ENCODE measurements at places on chromosomes 7 and 10.

DNA sequence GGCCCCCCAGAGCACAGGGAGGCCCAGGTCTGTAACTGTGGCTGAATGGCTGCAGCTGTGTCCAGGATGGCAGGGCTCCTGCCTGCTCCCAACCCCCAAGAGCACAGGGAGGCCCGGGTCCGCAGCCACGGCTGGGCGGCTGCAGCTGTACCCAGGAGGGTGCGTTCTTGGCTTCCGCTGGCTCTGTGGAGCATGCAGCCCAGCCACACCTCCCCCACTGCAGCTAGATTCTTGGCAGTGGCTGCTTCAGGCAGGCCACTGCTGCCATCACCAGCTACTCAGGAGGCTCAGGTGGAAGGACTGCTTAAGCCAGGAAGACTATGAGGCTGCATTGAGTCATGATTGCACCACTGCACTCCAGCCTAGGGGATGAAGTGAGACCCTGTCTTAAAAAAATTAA lies 27.9 kb downstream of the C7orf25 start:
- DNase-seq: no peak

GRCh38 chr7:997404-998395 lies 14.7 kb downstream of the CYP2W1 start:
- DNase-seq: no peak

DNA sequence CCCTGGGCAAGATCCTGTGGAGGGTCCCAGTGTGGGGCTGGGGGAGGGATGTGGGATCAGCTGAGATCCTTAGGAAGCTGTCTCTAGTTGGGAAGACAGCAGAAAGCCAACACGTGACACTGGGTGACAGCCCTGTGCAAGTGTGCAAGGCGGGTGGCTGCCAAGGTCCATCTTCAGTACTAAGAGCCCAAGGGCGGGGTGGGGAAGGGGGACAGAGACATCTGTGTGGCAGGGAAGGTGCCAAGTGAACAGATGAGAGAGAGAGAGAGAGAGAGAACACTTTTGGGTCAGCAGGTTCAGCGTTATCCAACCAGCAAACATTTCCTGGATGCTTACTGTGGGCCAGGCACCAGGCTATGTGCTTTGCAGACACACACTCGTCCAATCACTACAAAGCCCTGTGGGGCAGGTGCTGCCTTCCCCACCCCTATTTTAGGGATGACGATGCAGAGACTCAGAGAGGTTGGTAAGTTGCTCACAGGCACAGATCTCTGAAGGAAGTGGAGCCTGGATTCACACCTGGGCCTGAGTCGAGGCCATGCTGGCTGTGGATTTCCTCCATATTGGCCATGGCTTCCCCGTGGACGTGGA lies 135.7 kb downstream of the GRK5 start:
- DNase-seq: no peak

- DNase-seq: no peak
These were observed 20.3 kb downstream of the YWHAG start for GRCh38 chr7:76338298-76339084.

DNA sequence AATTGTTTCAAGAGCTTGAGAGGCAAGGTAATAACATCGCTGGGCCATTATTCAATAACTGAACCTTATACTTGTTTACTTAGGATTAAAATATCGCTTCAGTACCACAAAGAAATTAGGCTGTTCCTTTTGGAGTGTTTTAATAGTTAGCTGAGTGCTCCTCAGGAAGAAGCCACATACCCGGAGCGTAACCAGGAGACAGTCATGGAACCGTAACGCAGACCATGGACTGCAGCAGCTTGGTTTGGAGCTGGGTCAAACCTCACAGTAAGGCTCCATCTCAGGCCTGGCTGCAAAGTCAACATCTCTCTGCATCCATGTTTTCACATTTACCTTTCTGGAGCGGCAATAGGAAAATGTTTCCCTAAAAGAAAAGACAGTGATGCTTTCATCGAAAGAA lies 599.0 kb downstream of the TNS3 start:
- DNase-seq: no peak

DNA sequence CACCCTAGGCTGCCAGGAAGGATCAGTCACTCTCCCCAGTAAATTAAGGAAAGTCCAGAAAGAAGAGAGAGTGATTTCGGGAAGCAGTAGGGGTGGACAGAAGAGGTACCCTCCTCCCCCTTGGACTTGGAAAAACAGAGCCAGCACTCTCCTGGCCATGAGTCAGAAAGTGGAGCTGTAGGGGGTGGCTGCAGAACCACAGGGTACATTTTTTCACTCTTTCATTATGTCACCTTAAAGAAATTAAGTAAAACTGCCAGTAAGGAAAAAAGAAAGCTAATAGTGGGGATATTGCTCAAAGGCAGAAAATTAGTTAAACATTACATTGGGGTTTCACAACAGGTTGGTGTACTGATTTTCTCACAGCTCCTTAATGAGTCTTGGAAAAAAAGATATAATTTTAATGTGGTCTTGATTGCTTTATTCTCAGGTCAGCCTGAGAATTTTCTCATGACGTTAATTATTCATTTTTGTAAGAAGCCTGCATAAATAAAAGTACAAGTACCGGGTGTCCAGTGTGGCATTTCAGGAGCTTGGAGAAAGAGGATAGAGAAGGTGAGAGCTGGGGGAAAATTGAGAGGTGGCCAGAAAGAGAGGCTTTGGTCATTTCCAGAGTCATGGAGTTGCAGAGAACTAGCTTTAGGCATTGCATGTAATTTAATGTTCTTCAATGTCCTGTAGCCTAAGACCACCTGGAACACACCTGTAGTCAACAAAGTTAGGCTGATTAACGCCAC lies 23.2 kb upstream of the AOAH start:
- peak; percentile 42 for DNase-seq

DNA sequence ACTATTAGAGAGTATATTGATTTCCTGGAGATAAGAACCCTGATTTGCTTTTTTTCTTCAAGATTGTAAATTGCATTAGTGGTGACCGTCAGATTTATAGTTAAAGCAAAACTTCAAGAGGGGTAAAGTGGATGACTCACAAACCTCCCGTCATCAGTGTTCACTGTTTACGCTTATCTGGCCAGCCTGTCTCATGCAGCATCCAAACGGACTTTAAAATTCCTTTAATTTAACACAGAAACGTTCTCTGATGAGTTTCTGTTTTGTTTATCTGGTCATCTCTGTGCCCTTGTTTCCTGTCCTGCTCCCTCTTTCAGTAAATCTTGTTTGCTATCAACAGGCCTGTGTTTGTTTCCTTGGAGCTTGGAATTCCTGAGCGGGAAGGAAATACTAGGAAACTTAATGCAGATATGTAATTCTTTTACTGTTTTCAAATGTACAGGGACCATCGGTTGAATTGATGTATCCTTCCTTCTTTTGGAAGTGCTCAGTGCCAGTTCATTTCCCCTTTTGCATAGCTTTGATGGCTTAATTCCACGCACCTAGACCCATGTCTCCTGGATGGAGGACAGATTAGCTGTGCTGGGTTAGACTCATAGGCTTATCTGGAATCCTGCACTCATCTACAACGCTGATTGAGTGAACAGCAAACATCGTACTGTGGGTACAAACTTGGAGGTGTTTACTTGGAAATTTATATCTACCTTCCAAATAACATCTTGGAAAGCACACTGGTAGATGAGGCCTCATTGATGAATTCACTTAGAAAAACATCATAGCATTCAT lies 21.3 kb downstream of the PTPRE start:
- no peak for DNase-seq

GRCh38 chr10:114917927-114918672 lies 19.9 kb upstream of the TRUB1 start:
- DNase-seq: no peak

DNA sequence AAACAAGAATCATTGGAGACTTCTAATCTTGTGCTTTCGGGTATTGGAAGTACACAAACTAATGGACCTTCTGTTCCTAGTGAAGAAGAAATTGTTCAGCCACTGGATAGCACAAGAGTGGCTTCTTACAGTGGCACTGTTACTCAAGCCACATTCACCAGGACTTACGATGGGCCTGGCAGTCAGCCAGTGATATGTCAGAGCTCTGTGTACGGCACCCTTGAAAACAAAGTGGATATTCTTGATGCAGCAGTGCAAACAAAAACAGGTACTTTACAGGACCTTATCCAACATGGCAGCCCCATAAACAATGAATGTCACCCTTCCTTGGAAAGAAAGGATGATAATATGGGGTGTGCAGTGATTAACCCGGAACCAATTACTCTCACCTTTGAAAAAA lies 61.6 kb downstream of the TASOR2 start:
- DNase-seq: no peak

DNA sequence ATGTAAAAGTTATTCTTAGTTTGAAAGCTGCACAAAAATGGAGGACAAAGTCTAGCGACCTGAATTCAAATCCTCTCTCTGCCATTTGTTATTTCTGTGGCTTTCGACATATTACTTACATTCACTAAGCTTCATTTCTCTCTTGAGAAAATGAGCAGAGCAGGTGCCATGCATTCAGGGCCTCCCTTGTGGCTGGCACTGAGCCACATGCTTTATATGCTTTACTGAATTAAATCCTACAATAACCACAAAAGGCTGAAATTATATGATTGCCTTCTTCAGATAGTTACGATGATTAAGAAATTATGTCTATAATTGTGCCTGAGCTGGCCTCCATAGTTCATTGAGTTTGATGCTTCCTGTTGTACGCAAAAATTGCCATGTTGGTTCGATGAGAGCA lies 98.7 kb downstream of the NPSR1 start:
- no peak for DNase-seq

DNA sequence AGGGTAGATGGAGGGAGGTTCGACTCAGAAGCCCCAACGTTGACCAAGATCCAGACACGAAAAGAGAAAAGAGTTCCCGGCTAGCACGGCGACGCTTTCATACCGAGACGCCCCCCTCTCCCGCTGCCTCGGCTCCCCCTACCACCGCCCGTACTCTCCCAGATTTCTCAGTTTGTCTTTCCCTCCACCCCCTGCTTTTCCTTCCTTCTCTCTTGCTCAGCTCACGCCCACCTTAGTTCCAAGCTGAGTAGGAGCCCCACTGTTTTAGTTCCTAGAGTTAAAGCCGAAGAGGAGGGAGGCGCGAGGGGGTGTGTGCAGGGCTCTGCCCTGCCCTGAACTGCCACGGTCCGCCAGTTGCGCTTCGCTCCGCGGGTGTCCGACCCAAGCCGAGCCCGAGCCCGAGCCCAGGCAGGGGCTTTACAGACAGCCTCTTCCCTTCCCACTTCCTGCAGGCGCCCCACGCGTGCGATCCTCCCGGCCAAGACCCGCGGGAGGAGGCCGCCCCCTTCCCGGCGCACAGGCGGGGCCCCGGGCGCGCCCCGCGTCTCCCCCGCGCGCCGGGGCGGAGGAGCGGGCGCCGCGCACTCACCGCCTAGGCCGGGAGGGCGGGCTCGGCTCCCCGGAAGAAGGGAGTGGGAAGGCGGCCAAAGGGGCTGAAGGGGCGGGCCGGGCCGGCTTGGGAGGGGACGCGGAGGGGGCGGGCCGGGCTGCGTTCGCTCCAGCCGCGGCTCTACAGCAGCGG lies at the start of gene EPHB6:
Gene EPHB6 (plus strand): TSS at position 705 of the 742 bp plus-strand sequence. CDS start 8,152 bp downstream, outside the sequence.
- peak; percentile 93 for DNase-seq

- no peak for DNase-seq
These were observed 135.3 kb upstream of the MEOX2 start for GRCh38 chr7:15821484-15822427.

- no peak for DNase-seq
These were observed 44.6 kb downstream of the NUP205 start for GRCh38 chr7:135602304-135602703.

GRCh38 chr10:32366111-32366510 lies 19.2 kb upstream of the EPC1 start:
- no peak for DNase-seq

- DNase-seq: no peak
These were observed 488.6 kb upstream of the PODXL start for GRCh38 chr7:132045002-132045401.

- DNase-seq: no peak
These were observed 36.6 kb upstream of the GALNT17 start for GRCh38 chr7:71095266-71095860.

DNA sequence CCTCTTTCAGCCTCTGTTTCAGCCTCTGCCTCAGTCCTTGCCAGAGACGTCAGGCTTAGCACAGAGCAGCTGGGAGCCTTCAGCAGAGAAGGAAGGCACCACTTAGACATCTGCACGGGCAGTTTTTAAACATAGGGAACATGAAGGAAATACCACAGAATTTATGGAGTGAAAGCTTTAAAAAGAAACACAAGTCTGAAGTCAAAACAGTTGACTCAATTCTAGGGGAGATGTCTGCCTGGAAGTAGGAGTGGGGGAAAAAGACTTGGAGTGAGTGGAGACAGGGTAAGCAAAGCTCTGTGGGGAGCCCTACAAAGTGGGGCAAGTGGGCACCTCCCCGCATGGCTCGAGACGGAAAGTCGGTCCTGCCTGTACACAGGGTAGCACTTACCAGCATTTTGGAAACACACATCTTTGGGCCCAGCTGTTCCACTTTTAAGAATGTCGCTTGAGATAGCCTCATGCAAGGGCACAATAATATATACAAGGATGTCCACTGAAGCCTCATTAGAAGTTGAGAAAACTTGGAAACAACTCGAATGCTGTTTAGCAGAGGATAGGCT lies 5.0 kb upstream of the TBXAS1 start:
- DNase-seq: no peak

GRCh38 chr10:27153329-27153728 lies 855 bp downstream of the YME1L1 start:
- no peak for DNase-seq

- DNase-seq: no peak
These were observed 54.5 kb downstream of the PARD3 start for GRCh38 chr10:34760606-34761005.

DNA sequence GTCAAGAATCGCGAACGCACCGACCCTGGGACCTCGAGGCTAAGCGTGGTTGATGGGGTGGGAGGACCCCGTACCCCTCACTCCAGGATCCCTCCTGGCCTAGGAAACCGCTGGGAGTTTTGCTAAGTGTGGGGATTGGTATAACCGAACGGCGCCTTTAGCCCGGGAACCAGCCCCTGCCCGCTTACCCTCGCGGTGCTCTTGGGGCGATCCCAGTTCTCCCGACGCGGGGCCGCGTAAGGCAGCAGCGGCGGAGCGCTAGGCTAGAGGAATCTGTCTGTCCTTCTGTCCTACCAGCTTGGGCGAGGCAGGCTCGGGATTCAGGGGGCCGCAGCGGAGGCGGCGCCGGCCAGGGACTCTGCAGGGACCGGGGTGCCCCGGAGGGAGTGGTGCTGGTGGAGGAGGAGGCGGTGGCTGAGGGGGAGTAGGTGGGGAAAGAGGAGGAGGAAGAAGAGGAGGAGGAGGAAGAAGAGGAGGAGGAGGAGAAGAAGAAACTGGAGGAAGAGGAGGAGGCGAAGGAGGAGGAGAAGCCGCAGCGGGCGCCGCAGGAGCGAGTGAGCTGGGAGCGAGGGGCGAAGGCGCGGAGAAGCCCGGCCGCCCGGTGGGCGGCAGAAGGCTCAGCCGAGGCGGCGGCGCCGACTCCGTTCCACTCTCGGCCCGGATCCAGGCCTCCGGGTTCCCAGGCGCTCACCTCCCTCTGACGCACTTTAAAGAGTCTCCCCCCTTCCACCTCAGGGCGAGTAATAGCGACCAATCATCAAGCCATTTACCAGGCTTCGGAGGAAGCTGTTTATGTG lies 439 bp upstream of the EMX2 start:
- DNase-seq: no peak
